ENCODE measurements at places on chromosomes 2 and 18.
A peak's percentile ranks its signal among the peaks of the same experiment; 100 is the strongest.

- DNase-seq = peak; percentile 94
Measured at GRCh38 chr2:36489281-36489680, 108.7 kb downstream of the FEZ2 start.

- no peak for DNase-seq
Measured at GRCh38 chr18:42574871-42575270, 540.6 kb downstream of the RIT2 start.

DNA sequence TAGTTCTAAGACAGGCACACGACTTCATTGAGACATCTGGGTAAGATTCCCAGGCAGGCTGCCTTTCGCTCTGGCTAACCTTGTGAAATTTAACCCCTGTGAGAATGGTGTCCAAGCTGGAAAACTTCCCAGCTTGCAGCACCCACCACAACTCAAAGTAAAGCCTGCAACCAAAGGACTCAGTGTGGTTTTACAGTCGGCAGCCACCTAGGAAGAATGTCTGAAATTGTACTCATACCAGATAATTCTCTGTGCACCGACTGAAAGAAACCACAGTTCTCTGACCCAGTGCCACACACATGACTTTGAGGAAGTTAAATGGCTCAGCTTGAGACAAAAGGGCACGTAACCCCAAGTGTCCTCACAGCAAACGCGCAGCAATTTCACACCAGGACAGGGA, 125.7 kb downstream of the RBMS1 start:
- peak; percentile 97 for DNase-seq

GRCh38 chr18:12998332-12999060, 7.3 kb downstream of the CEP192 start:
- no peak for DNase-seq

DNA sequence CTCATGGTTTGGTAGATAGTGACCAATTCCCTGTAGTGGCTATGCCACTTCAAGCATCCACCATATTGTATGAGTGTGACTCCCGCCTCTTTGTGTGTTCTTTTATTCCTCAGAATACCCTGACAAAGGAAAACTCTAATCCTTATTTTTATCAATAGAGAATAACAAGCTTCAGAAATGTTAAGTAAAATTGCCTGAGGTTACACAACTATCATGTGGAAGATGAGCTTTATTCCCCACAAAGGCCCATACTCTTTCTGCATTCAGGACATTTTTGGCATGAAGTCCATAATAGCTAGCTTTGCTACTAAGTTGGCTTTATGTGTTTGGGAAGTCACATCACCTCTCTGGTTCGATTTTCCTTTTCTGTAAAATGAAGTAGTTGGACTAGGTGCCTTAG, 276.8 kb downstream of the PIK3C3 start:
- no peak for DNase-seq

DNA sequence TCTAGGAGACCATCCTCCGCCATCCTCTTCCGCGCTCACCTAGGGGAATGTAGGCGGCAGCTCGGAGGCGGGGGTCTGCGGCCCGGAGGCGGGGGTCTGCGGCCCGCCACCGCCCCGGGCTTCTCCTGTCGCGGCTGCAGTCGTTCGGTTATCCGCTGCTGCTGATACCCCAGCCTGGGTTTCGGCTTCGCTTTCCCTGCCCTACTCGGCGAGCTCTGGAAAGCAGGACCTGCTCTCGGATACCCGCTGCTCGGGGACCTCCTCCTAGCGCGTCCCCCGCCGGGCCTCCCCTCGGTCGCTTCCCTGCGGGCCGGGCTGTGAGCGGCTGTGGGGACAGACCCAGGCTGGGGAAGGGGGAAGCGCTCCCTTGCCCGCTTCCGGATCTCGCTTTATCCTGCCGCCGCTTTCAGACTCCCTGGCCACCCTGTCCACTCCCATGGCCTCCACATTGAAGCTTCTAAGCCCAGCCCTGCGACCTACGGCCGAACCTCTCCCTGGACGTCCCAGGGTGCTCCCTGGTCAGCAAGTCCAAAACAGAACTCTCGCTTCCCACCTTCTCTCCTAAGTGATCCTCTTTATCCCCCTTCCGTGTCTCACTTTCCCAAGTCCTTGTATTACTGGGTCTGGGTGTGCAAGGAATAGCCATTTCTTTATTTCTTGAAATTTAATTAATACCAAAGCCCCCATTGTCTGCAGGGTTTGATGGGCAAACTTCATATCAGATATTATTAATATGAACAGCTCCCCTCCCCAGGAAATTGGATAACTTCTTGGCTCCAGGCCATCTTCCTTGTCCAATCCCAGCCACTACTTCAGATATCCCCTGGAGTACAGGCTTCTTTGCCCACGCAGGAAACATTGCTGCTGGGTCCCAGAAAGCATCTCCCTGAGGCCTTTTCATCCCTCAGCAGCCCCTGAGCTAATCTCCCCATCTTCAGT, 769 bp downstream of the FKBP1B start:
- DNase-seq = peak; percentile 30

DNA sequence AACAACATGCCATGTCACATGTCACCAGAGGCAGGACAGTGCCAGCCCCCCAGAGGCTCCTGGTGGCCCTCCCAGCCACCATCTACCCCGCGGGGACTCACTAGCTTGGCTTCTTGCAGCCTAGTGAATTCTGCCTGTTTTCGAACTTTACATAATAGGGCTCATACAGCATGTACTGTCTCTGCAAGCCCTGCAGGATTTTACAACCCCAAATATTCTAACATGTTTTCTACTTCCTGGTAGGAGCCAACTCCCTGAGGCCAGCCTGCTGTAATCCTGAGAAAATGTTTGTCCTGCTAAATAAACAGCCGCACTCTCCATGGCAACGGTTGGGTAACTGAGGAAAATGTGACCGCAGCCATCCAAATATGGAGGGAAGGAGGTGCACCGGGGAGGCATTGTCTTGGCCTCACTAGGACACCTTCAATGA, 2.7 kb downstream of the PER2 start:
- peak; percentile 91 for DNase-seq

GRCh38 chr18:2994603-2995432, 18.1 kb downstream of the LPIN2 start:
- no peak for DNase-seq

DNA sequence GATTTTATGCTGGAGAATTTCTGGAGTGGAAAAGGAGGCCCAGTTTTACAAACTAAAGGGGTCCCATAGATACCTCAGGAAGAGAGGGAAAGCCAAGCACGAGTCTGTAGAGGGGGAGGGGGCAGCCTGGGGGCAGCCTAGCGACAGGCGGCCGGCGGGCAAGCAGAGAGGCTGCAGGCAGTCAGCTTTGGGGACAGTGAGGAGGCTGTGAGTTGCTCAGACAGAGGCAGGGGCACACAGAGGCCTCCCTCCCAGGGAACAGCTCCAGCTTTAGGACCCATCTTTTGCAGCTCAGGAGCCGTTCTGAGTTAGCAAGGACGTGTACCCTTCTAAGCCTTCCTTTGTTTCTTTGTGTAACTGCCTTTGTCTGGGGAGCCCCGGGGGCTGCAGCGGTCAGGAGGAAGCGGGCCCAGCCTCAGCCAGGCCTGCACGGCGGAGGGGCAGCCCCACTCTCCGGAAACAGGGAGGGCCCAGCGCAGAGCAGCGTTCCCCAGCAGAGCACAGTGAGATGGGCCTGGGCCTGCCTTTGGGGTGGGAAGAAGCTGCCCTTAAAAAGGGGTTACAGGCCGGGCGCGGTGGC, 41.1 kb upstream of the RALBP1 start:
- DNase-seq = no peak

DNA sequence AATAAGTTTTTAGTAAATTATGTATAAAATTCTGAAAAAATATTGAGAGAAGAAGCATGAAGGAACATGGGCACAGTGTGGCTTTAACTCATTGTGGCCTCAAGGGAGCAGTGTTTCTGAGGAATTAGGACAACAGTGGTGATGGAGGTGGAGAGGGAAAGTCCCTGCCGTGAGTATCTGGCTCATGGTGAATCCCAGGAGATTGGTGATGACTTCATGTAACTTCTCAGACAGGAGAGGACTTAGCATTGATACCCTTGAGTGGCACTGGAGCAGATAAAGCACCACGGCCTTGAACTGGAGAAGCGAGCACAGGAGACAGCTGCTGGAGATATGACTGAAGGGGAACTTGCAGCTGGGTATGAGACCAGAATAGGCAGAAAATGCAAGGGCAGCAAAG, 35.0 kb upstream of the LRP1B start:
- peak; percentile 40 for DNase-seq

GRCh38 chr2:57543211-57543610, 503.4 kb upstream of the VRK2 start:
- DNase-seq = peak; percentile 26

DNA sequence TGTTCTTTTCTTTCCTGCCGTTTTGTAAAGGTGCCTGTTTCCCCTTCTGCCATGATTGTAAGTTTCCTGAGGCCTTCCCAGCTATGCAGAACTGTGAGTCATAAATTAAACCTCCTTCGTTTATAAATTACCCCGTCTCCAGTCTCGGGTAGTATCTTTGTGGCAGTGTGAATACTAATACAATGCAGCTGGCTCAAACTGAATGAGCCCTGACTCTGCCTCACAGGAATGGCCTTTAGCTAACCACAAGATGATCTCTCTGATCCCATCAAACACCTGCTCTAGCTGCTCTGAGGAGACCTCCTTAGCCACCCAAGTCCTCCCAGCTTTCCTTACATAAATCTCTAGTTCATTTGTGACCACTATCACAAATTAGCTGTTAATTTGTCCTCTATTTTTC, 41.5 kb upstream of the CAB39 start:
- DNase-seq = peak; percentile 79

GRCh38 chr2:41736105-41736567, 311.7 kb upstream of the PKDCC start:
- DNase-seq = peak; percentile 5

DNA sequence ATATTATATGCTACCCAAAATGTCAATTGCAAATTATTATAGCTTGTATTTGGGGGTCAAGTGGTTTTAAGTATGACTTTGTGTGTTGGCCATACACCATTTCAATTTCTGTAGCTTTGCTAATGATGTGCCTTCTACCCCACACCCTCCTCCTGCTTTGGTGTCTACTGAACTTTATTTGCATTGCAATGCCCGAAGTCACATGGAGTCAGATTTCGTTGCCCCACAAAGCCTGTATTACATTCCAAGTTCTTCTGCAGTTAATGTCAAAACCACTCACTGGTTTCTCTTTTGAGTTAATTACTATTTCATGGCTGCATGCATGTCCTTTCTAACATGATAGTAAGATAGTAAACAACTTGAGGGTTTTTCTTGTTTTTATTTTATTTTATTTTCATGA, 528.9 kb downstream of the RIT2 start:
- no peak for DNase-seq

DNA sequence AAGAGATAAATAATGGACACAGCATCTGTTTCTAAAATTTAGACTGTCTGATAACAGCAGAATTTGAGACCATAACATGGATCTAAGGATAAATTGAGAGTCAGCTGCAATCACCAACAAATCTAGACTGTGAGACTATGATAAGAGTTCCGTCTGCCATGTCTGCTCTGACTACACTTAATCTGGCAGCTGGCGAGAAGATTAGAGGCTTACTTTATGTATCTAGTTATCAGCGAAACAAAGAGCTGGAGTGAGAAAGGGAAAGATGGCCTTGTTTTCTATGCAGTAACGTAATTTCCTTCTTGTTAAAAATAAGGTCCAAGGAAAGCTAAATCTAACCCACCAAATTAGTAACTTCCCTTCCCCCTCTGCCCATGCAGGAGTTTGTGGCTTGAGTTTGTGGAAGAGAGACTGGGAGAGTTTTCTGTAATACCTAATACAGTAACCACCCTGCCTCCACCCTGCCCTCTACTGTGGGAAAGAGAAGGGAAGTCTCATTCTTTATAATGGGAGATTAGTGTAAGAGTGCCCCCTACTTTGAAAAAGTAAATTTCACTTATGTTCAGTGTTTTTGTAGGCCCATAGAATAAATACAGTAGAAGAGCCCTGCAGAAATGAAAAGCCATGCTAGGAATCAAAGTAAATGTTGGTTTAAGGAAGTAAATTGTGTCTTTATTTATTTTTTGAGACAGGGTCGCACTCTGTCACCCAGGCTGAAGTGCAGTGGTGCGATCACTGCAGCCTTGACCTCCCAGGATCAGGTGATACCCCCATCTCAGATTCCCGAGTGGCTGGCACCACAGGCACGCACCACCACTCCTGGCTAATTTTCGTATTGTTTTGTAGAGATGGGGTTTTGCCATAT, 27.5 kb downstream of the EML4 start:
- peak; percentile 57 for DNase-seq

DNA sequence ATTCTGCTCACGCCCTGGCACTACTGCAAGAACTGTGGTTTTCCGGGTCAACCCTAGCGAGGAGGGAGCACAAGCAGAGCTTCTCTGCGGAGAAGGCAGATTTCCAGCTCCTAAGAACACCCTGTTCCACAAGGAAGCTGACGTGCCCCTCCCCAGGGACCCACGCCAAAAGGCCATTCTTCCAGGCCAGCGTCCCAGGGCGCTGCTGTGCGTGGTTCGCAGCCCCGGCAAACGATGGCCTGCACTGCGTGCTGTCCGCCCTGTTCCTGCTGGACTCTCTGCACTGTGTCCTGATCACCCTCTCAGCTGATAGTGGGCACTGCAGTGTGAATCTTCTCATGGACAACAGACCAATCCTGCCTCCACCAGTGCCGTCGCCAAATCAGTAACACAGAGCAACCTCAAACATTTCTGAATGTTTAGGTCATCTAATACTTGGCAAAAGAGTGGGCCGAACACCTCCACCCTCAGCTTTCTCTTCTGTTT, 49.1 kb downstream of the ADI1 start:
- DNase-seq = peak; percentile 89

GRCh38 chr2:27021253-27022049, 11.3 kb upstream of the TMEM214 start:
- no peak for DNase-seq

- DNase-seq = peak; percentile 97
Measured at GRCh38 chr2:38146907-38147307, 71.0 kb upstream of the CYP1B1 start.

DNA sequence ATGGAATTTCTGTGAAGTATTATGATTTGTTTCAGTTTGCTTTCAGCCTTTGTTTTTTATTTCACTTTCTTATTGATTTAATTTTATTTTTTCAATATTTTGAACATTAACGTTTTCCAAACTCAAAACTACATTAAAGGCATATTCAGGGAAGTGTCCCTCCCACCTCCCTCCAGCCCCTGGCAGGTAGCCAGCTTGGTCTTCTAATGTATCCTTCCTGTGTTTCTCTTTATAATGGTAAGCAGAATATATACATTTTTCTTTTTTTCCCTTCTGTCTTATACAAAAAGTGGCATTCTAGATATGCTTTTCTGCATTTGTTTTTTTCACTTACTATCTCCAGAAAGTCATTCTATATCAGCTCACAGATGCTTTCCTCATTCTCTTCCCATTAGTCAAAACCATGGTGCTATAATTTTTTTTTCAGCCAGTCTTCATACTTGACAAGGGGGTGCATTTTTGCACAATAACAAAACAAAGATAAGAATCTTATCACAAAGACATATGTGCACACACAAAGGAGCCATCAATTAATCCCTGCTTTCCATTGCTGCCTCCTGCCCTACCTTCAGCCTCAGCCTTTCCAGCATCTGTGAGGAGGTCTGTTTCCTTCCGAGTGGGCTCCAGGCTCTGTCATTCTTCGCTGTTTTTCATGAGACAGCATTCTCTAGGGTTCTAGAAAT, 33.7 kb upstream of the TMEM177 start:
- DNase-seq = peak; percentile 62

GRCh38 chr2:207473049-207473930, 56.5 kb upstream of the CREB1 start:
- peak; percentile 81 for DNase-seq
